ENCODE measurements at places on chromosomes 12 and 14.

DNA sequence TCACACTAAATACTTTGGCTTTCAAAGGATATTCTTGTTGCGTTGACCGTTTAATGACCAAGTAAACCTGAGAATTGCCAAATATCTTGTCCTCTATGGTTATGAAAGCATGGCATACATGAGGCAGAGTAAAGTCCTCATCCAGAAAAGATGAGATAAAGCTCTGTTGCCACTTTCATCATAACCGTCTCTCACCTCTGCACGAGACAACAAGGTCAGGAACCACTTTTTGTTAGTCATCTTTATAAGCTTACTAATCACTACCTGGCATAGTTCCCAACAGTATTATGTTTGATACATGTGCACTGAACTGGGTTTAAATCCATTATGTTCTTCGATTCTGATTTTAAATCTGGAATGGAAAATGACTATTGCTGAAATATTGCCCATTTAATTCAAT is 31.3 kb downstream of the PTPRB start:
- no peak for DNase-seq

DNA sequence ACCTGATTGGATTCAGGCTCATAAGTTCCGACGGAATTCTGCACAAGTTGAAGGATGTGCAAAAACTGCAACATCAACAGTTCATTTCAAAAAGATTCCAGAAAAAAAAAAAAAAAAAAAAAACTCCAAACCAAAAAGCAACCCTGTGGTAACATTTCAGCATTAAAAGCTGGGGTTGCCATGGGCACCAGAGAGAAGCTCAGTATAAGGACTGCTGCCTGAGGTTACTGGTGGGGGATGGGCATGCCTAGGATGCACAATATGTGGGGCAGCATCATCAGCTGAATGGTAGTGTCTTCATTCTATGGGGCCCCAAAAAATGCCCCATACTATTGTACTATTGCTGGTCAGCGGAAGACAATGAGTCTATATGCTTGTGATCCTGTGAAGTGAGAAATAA is 44.7 kb downstream of the MBIP start:
- no peak for DNase-seq

DNA sequence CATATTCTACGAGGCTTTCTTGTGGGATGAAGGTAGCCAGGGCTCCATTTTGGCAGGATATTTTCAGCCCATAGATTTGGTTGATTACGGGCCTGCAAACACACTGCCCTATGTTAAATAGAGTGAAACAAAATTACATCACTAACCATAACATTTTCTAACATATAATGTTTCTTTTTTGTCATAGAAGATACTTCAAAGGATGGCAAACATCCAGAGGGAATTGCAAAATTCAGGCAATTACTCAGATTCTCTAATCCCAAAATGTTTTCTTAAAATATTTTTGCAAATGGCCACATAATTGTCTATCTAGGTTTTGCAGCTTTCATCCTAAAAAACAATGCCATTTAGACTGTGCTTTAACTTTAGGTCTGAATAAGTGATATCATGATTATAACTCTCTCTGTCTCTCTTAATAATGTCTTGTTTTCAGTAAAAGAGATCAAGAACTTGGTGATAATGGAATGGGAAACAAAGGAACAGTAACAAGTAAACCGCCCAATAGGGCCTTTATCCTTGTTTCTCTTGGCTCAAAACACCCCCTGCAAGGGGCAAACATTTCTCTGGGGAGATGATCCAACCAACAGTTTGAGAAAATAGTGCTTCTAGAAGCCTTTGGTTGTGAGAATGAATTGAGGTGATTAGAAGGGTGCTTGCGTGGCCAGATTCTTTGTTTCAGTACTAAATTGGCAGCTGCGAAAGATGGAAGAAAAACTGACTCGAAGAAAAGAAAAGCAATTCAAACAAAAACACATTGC is 54.4 kb upstream of the BTG1 start:
- DNase-seq = peak; percentile 52

DNA sequence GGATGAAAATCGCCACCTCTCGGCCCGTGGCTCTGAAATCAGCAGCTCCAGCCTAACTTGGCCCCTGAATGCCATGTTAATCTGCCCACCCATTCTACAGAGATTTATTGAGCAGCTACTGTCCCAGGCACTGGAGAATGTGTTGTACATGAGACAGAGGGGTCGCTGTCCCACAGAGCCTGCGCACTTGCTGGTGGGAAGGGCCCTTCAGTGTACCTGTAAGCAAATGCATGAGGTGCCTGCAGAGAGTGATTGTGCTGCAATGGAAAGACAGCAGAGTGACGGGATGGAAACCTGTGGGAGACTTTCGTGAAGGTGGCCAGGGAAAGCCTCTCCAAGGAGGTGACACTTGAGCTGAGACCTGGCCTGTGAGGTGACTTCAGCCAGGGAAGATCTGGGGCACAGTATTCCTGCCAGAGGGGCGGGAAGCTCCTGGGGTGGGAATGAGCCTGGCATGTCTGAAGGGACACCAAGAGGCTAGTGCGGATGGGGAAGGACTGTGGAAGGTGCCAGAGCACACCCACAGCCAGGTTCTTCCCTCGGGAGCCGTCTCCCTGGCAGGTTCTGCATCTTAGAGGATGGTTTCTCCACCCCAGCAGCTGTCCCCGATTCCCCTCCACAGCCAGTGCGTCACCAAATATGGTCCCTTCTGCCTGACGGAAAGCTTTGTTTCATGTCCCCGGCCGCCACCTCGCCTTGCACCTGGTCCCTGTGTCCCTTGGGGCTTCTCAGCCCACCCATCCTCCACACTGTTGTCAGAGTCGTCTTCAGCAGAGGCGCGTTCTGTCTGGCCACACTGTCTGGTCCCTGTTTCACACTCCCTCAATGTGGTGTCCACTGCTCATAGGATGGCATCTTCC is 8.7 kb downstream of the SMIM41 start:
- DNase-seq = no peak

DNA sequence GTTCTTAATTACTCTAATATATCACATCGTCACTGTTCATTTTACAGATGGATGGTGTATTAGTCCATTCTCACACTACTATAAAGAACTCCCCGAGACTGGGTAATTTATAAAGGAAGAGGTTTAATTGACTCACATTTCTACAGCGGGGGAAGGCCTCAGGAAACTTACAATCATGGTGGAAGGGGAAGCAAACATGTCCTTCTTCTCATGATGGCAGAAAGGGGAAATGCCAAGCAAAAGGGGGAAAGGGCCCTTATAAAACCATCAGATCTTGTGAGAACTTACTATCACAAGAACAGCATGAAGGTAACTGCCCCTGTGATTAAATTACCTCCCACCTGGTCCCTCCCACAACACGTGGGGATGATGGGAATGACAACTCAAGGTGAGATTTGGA is 6.5 kb downstream of the TMBIM4 start:
- DNase-seq = no peak

DNA sequence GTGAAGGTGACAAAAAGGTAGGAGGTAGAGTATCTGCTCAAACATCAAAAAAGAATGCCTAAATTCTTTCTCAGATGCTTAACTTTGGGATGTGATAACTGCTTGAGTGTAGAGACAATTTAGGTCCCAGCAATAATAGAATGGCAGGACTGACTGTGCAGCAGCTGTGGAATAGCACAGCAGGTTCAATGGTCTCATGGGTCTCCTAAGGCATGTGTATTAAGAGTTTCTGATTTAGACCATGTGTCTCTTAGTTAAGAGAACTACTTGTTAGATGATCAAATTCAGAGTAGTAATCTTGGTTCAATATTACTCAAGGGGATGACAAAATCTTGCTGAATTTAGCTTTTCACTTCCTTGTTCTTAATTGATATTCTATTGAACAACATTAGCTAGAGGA is 72.0 kb downstream of the ALX1 start:
- no peak for DNase-seq

GRCh38 chr14:58428118-58428683 is 682 bp downstream of the KIAA0586 start:
- DNase-seq = peak; percentile 44

- DNase-seq = peak; percentile 23
Measured at GRCh38 chr14:83556065-83556464, 1973.9 kb upstream of the FLRT2 start.

GRCh38 chr14:92323011-92323915 is at the start of gene SLC24A4:
SLC24A4 (plus strand) TSS chr14:92323165; CDS start chr14:92323831, 666 bp downstream.
- no peak for DNase-seq

GRCh38 chr12:3571724-3572123 is 80.7 kb downstream of the PRMT8 start:
- DNase-seq = no peak

DNA sequence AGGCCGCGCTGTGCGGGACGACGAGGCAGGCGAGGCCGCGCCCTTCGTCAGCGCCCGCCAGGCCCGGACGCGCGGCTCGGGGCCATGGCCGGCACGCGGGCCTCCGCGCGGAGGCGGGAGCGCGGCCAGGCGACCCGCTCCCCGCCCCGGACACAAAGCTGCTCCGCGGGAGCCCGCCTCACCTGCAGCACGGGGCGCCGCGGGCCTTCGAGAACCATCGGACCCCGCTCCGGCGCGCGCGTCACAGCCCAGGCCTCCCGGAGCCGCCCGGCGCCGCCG is 342 bp downstream of the DICER1 start:
- DNase-seq = peak; percentile 30

DNA sequence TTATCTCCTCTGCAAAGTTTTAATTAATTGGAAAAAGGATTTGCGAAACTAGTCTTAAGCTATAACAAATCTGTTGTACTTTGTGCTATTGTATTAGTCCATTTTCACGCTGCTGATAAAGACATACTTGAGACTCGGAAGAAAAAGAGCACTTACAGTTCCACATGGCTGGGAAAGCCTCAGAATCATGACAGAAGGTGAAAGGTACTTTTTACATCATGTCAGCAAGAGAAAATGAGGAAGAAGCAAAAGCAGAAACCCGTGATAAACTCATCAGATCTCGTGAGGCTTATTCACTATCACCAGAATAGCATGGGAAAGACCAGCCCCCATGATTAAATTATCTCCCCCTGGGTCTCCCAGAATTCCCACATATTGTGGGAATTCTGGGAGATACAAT is 118.1 kb upstream of the PRKD1 start:
- no peak for DNase-seq

DNA sequence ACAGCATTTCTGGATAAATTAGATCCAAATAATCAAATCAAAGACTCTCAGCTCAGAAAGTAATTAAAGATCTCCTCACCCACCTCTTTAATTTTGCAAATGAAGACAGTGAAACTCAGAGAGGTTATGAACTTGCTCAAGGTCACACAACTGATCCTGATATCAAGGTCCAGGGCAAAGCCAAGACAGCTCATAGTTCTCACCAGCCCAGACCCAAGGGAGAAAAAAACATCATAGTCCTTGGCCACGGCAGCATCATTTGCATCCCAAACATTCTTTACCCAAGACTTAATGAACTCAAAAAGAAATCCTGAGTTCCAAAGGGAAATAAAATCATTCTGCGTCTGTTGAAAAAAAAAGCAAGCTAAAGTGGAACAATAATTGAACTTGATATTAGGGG is 112.1 kb downstream of the DAD1 start:
- no peak for DNase-seq

- no peak for DNase-seq
Measured at GRCh38 chr14:77406086-77406485, 17.2 kb downstream of the NOXRED1 start.

DNA sequence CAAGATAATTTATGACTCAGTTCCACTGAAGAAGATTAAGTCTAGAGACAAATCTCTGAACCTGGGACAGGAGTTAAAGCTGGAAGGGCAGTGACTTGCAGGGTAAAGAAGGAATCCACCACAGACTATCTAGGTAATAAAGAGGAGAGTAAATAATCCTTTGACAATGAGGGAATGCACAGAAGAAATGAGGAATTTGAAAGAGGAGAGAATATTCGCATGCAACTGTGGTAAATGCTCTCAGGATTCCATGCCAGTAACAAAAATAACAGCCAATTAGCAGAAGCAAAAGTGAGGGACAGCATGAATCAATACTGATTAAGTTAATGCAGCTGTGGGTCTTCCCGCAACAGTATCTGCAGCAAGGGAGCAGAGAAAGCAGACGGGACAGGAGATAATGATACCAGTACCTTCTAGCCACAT is 77.0 kb downstream of the KITLG start:
- peak; percentile 57 for DNase-seq

GRCh38 chr12:27541031-27541719 is 17.2 kb downstream of the PPFIBP1 start:
- DNase-seq = no peak

DNA sequence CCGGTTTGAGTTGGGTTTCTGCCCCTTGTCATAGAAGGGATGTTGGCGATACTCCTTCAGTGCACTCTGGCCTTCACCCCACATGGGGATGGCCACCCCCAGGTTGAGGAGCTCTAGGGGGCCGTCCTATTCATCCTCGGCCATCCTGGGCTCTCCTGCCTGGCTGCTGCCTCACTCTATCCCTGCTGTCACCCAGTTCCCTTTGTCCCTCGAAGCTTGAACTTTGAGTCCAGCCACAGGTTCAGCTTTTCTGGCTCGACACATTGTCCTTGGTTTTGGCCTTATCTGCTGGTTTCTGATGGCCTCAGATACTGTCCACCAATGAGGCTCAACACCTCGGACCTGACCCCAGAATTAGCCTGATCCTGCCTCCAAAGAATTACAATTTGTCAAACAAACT is 58.6 kb downstream of the C14orf132 start:
- DNase-seq = no peak

GRCh38 chr12:87274594-87275245 is 754.5 kb downstream of the C12orf50 start:
- DNase-seq = peak; percentile 23

GRCh38 chr14:76077340-76077739 is 74.4 kb upstream of the GPATCH2L start:
- no peak for DNase-seq

- DNase-seq = no peak
Measured at GRCh38 chr14:100534528-100535286, 52.5 kb downstream of the BEGAIN start.

GRCh38 chr12:16685107-16685506 is 79.1 kb upstream of the LMO3 start:
- DNase-seq = no peak

DNA sequence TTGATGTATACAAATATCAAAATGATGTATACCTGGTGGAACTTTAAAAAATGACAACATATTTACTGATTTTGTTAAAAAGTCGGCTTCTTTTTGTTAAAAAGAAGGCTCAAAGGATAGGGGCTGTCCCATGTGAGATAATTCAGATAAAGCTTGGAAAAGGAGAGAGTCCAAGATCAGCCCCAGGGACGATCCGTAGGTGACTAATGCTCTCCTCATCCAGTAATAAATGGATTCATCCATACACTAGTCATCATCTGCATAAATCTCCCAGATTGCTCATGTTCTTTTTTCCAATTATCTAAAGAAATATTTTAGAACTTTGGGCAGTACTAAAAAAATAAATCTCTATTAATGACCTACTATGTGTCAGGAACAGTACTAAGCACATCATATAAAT is 23.4 kb upstream of the FSCB start:
- peak; percentile 9 for DNase-seq

- DNase-seq = peak; percentile 71
Measured at GRCh38 chr12:14774906-14775635, 28.2 kb downstream of the WBP11 start.
